KBM-7 (cell line): ENCODE measurements at places on chromosomes 1 and 21.

DNA sequence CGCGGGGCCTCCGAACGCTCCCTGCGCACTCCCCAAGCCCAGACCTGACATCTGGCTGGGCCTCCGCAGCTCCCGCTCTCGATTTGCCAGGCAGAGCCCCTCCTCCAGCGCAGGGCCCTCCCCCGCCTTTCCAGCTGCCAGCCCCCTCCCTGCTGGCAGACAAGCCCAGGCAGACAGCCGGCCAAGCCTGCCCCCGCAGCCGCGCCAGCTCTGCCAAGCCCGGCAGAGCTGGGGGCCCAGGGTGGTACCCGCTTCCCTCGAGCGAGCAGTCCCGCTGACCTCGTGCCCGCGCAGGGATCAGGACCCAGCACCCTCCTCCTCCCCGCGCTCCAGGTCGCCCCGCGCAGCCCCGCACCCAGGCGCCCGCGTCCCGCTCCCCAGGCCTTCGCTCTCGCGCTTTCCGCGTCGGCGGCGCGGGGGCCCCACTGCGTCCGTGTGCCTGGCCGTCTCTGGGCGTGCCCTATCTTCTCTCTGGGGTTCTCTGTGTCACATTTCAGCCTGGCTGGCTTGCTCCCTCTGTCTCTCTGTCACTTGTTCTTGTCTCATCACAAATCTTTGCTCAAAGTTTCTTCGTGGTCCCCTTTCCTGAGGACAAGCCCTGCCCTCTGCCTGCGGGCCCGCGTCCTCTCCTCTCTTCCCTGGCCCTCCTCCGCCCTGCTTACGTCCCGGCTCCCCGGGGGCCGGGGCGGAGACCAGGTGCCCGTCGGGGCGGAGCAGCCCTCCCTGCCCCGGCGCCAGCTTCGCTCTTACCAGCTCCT, 580 bp downstream of the INKA2 start:
- DNase-seq, result peak; percentile 87

DNA sequence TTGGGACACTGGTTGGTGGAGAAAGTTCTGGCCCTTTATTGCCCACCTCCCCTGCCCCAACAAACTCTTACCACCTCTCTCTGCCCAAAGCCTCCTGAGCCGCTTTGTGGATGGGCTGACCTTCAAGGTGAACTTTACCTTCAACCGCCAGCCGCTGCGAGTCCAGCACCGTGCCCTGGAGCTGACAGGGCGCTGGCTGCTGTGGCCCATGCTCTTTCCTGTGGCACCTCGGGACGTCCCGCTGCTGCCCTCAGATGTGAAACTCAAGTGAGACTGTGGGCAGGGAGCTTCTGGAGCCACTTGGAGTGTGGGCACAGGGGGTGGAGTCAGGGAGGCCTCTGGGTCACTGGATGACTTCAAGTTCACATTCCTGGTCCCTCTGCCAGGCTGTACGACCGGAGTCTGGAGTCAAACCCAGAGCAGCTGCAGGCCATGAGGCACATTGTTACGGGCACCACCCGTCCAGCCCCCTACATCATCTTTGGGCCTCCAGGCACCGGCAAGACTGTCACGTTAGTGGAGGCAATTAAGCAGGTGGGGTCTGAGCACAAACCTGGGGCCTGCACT, 12.5 kb downstream of the RHOC start:
- no peak for DNase-seq

DNA sequence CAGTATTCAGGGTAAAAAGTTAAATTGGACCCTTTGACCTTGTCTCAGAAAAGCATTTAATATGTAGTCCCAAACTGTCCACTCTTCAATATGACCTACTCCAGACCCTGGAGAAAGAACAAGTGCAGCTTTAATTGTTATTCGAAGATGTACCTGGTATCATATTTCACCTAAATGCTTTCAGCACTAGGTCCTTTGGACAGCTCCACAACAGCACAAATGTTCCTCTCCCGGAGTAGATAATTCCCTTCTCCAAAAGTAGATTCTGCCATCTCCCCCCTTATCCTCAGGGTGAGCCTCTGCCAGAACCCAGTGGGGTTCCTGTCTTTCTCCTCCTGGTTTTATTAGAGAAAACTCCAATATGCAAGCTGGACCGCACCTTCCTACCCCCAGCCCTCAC, 104.5 kb upstream of the AJAP1 start:
- peak; percentile 3 for DNase-seq

DNA sequence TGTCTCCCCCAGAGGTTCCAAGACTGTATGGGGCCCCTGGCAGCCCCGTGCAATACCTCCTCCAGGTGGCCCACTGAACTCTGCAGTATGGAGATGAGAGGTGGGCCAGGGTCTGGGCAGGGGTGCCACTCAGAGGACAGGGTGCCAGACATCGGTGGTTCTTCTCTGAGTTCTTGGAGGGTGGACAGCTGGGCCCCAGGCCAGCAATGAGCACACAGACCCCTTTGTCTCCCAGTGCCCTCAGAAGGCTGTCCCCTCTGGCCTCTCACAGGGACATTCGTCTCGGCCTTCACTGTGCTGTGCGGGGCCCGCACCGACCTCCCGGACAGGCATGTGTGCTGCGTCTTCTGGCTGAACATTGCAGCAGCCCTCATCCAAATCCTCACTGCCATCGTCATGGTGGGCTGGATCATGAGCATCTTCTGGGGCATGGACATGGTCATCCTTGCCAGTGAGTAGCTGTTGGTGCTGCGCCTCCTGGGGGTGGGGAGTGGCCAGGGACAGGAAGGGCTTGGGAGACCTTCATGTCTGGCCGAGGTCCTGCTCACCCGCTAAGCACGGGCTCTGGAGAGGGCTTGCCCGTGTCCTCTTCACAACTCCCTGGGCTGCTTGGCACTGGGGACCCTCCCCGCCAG, 48.1 kb downstream of the STUM start:
- no peak for DNase-seq

DNA sequence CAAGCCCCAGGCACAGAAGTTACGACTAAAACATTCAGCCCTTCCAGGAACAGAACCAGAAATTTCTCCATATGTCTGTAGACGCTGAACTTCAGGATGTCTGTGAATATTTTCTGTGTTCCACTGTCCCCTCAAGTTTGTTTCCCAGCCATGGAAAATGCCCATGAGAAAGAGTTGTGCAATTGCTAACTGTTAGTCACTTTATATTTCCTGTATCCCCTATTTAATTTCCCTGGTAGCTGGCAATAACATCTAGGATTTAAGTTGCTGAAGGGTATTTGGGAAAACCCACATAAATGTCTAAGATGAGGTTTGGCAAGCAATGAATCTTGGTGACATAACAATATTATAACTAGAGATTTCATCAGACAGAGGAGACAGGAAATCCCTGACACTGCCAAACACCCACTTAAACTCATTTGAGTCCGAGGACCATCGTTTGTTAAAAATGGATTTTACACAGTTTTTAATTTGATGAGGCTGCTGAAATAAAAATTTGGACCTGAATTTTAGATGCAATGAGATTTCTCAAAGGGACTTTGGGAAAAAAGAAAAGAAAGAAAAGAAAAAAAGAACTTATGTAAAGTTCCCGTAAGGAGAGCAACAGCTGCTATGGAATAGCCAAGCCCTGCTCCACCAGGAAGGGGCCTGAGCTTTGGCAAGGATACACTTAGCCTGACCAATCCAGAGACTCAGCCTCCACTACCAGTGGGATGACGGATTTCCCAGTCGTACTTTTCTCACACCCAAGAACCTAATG, 21.8 kb upstream of the ERRFI1 start:
- DNase-seq, result no peak

GRCh38 chr1:18752409-18752808, 107.1 kb downstream of the TAS1R2 start:
- DNase-seq, result no peak

DNA sequence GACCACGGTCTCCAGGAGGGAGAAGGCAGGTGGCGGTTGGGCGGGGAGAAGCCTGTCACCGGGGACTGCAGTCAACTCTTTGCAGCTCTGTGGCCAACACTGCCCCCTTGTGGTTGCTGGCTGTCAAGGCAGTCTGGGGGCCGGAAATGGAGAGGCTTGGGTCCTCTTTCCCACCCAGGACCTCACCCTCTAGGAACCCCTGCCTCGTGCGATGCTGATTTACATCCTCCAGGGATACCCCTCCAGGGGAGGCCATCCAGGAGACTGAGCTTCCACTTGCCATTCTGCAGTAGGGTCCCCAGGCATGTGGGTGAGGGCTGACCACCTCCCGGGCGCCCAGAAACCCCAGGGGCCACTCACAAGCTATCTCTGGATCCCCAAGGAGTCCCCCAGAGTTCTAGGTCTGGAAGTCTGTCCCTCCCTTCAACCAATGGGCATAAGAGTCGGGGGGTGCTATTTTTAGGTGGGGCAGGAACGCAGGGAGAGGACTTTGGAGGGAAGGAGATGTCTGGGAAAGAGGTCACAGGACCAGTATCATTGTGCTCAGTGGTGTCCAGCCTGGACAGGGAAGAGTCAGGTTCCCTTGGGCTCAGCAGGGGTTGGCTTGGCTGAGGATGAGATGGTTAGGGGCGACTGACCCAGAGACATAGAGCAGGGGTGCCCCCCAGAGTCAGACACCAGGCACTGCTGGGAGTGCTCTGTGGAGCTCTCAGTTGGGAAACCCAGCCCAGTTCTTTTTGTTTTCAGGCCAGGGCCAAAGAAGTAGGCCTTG, 7.1 kb upstream of the GPR61 start:
- DNase-seq, result peak; percentile 86

DNA sequence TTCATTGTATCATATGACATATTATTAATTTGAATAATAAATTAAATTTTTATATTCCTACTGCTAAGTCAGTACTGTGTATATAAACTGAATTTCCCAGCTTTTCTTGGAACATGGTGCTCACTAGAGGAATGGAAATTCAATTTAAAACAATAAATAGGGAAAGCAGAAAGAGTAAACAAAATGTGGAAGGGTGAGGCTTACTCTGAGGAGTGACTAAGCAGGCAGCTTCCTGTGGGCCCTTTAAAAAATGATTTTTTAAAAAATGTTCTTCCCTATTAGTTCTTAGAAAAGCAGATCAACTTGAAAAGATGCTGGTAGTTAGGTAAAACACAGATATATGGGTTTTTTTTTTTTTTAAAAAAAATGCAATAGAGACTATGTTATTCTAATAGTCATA, 49.5 kb upstream of the S1PR1 start:
- no peak for DNase-seq

GRCh38 chr1:41618066-41618825, 133.8 kb upstream of the EDN2 start:
- no peak for DNase-seq

GRCh38 chr1:216521477-216521876, 98.2 kb upstream of the USH2A start:
- no peak for DNase-seq

GRCh38 chr1:58941471-58942289, 157.8 kb upstream of the JUN start:
- DNase-seq, result peak; percentile 45

DNA sequence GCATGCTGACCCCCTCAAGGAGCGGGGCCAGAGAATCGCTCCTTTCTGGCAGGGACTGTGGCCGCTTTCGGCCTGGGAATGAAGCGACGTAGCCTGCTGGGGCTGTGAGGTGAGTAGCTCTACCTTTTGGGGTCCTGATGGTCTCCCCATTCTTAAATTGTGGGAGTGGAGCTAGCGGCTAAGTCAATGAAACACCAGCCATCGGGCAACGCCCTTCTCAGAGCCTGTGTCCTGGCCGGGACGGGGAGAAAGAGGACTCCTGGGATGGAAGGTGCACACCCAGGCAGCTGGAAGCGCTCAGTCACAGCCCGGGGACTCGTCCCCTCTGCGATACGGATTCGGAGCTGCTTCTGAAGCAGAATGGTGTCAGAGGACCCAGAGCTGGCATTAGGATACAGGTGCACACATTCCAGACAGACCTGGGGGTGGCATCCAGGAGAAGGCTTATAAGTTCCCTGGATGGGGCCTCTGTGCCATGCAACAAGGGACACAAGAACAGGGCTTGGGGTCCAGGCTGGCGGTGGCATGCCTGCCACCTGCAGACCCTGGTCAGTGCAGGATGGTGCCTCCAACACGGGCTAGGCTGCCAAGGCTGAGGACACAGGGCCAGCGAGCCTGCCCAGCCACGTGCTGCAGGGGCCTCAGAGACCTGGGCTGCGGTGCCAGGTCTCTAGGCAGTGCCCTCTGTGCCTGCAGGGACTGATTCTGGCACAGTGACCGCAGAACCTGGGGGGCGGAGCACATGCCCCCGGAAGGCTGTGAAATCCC, 945 bp upstream of the WNT9A start:
- DNase-seq, result peak; percentile 23

DNA sequence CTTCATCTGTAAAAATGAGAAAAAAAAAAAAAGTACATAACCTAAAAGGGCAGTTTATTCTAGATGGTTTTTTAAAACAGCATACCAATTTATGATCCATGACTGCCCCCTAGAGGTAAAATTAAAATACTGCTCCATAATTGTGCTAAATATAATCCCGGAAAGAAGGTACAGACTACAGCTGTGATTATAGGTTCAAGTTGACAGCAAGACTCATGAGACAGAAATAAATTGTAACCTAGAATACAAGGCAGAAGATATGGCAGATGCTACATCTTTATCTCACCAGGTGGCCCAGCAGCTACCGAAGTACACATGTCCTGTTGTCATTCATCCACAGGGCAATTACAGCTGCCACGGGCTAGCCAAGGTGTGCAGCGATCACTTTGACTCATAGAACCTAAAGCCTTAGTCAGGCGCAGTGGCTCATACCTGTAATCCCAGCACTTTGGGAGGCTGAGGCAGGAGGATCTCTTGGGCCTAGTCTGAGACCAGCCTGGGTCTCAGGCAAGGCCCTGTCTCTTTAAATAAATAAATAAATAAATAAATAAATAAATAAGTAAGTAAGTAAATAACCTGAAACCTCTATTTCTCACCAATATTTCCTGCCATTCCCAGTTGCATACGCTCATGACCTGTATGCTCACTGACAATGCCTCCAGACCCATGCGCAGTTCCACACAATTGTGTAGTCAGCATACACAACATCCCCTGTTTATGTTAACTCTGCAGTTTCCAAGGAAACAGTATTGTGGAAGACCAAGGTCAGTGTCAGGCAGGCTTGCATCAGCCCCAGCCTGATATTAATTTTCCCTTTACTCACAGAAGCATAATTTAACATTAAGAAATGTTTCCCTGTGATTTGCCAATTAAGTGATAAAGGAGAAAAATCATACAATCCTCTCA, 18.3 kb upstream of the PPIE start:
- peak; percentile 78 for DNase-seq

DNA sequence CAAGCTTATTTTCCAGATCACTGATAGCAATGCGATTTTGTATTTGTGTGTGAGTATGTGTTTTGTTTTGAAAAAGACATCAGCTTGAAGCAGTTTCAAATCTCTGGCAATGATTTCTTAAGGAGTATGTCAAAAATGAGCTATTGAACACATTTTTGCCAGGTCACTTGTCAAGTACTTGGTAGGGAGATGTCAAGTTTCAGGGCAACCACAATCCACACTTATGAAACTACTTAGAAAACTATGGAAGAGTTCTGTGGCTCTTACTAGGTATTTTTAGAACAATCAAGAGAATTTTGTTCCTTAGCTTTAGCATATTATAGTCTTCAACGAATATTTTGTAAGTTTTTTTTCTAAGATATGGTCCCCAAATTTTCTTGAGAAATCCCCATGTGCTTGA, 318.8 kb upstream of the ZRANB2 start:
- no peak for DNase-seq

DNA sequence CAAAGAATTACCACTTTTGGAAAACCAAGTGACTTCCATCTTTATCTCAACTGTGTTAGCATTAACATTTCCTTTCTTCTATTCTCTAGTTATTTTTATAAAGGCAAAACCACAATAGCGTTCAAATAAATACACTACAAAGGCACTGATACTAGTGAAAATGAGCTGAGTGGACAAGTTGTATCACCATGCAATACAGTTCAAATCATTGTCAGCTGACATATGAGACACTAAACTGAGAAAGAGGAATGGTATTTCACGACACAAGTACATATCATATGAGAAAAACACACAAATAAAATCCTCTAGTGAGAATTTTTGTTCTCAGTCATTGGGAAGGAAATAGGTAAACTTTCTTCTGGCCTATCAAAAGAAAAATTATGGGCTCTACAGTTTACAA, 26.2 kb downstream of the ENAH start:
- no peak for DNase-seq
